GM12892 (cell line): ENCODE measurements at places on chromosomes 2 and 18.
A peak's percentile ranks its signal among the peaks of the same experiment; 100 is the strongest.

- no peak for DNase-seq
These were observed 14.7 kb upstream of the SP3 start for GRCh38 chr2:173979751-173980351.

- DNase-seq, result no peak
These were observed 282.4 kb upstream of the THSD7B start for GRCh38 chr2:136482966-136483365.

GRCh38 chr2:164757934-164758695 lies 83.5 kb downstream of the COBLL1 start:
- DNase-seq, result no peak

DNA sequence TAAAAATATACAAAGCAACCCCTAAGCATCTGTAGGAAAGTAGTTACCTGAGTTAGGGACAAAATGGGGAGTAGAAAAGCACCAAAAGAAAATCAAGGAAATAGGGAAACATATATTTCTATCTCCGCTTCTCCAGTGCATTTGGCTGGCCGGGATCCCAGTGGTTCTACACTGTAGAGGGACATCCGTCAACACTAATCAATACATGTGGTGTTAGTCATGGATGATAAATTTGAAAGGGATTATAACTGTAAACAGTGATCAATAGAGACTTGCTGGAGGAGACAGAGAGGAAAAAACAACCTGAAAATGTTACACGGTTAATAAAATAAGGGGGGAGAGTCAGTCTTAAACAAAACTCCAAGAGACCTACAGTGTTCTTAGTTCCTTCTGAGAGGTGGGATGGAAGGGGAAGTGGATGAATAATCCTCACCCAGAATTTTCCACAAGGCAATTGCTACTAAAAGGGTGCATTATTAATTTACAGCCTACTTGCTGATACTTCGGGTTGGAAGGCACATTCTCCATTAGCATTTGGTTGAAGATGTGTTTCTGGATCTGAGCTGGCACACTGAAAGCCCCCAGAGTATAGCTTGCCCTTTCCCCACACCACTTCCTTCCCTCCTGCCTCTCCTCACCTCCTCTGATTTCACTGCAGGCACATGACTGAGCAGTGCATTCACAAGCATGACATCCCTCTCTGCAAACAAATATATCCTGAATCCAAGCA lies 530.0 kb downstream of the BCL11A start:
- no peak for DNase-seq

DNA sequence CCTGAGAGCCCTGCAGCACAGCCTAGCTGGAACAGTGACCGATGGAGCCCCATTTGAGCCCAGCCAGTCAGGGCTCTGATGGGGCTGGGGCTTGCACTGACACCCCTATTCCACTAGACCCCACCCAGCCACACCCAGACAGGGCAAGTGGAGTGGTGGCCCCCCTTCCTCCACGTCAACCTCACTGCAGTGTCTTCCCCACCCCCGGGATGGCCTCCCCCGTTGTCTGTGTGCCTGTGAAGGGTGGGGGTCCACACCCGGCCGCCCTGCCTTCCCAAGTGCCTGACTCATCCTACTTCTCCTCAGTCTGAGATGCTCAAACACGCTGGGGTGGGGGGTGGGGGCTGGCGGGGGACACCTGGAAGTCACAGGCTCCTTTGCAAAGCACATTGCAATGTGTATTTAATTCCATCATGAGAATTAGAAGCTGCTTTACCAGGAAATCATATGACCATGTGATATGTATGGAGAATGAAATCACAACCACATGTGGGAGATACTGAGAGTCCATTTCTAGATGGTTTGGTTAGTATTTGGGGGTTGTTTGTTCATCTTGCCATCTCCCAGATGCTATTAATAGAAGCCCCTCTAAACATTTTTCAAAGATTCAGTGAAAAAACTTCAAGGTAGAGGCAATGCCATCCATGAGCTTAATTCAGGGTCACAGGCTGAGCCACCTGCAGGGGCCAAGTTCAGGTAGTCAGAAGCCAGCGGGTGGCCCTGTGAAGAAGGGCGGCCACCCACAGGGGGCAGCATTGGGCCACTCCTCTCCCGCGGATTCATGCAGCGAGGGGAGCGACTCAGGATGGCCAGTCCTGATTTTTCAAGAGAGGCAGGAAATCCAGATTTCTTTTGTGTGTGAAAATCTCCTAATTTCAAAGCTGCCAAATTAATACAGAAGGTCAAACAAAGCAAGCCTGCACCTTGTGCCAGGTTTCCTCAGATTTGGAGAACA lies 22.7 kb upstream of the GMPPA start:
- peak; percentile 57 for DNase-seq

DNA sequence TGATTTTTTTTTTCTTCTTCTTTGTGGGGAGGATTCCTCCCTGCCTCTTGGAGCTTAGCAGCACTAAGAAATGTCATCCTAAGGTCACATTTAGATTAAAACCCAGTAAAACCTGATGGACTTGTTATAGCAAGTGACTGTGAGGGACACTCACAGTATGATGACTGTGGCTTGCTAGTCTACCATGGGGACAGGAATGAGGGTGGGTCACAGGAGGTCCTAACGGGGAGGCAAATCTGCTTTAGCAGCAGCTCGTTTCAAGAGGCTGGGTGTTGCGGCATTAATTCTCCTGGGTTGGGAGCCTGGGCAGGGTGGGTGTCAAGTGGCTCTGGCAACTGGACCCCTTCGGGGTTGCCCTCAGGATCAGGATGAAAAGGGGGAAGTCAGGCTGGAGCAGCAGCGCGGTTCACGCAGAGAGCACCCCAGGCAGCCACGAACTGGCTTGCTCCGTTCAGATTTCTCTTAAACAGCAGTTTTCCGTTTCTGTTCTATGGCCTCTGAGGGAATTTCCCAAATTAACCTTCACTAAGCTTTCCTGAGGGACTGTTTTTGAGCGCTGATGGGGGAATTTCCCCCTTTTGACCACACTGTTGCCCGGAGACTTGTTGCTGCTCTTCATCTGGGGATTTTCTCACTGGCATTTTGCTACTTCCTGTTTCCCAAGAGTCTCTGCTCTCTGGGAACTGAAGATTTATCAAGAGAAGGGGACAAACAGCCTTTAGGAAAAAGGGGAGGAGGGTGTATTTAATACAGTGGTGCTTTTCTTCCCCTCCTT lies 59.8 kb upstream of the PELI1 start:
- DNase-seq, result no peak

DNA sequence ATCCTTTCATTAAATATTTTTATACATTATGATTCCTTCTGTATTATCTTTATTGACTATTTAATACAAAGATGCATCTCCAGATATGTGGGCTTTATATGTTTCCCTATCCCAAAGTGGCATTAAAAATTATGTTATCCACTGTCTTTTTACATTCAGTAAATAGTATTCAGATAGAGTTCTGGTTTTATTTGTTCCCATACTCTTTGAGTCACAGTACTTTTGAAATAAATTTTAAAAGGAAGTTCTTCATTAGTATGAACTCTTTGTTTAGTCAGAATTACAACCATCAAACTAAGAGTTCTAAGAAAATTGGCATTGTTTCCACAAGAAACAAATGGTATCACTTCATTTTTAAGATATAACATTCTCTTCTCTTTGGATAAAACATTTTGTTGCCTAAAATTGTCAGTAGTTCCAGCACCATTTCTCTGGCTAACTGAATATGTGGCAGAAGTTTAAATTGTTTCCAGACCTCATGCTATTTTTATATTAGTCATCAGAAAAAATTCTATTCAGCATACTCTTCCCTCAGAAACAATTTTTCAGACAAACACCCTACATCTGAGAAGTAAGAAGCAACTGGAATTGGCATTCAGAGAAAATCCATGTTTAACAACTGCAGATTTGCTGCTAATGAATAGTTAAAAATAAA lies 88.5 kb upstream of the COL5A2 start:
- no peak for DNase-seq

DNA sequence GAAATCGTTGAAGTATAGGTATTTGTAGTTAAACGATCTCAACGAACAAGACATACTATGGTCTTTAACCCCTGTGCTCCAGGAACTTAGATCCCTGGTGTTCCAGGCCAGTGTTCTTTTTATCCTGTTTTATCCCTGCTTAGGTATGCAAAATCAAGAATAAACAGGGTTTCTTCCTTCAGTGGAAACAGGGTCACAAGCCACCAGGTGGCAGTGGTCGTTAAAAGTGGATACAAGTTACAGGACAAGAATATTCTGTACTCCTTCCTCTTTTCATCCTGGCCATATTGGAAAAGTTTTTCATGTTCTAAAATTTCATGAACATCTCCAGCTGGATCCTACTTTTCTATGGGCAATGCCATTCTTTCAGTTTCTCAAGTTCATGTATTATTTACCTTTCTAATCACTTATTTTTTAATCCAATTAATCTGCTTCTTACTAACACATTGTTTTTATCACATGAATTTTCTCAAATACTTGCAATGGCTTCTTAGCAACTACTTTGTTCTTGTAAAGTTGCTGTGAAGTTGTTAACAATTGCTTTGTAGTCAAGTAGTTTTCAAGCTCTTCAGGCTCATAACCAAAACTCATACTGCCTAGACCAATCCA lies 16.4 kb upstream of the HNMT start:
- DNase-seq, result no peak

GRCh38 chr2:239234191-239235175 lies 166.3 kb downstream of the HDAC4 start:
- no peak for DNase-seq

GRCh38 chr18:210733-211132 lies 52.4 kb downstream of the USP14 start:
- DNase-seq, result no peak

GRCh38 chr18:52312346-52312745 lies 27.7 kb upstream of the DCC start:
- no peak for DNase-seq

GRCh38 chr2:37708146-37708545 lies 36.7 kb upstream of the CDC42EP3 start:
- DNase-seq, result no peak

DNA sequence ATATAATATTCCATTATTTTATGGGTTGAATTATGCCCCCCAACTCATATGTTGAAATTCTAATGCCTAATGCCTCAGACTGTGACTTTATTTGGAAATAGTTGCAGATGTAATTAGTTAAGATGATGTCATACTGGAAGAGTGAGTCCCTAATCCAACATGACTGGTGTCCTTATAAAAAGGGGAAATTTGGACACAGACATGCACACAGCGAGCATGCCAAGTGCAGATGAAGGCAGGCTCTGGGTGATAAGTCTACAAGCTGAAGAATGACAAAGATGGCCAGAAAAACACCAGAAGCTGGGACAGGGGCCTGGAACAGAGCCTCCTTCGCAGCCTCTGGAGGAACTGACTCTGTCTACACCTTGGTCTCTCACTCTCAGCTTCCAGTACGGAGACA lies 10.0 kb upstream of the ASAP2 start:
- DNase-seq, result no peak

DNA sequence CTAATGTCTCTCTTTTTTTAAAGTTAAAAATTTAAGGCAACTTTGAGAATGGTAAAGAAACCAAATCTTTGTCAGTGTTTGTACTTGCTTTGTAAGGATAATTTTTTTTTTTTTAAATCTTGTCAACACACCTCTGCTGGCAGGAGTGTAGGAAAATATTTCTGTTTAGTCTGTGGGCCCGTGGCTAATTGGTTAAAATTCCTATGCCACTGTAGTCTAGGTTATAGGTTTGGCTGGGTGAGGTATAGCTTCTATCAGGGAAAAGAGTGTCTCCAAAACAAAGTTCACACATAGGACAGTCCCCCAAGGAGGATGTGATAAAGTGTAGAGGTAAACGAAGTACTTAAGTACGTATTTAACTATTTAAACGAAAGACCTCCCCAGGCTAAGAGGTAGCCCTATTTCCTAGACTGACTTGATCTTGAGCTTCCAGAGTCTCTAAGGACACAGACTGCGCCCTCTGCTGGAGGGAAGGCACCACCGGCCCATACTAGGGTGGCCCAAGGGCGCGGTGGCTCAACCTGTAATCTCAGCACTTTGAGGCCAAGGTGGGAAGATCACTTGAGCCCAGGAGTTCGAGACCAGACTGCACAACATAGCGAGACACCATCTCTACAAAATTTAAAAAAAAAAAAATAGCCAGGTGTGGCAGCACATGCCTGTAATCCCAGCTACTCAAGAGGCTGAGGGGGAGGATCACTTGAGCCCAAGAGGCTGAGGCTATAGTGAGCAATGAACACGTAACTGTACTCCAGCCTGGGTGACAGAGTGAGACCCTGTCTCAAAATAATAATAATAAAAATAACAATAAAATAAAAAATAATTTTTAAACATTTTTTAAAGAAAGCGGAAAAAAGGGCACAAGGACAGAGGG lies 8.9 kb downstream of the TEX44 start:
- peak; percentile 68 for DNase-seq

DNA sequence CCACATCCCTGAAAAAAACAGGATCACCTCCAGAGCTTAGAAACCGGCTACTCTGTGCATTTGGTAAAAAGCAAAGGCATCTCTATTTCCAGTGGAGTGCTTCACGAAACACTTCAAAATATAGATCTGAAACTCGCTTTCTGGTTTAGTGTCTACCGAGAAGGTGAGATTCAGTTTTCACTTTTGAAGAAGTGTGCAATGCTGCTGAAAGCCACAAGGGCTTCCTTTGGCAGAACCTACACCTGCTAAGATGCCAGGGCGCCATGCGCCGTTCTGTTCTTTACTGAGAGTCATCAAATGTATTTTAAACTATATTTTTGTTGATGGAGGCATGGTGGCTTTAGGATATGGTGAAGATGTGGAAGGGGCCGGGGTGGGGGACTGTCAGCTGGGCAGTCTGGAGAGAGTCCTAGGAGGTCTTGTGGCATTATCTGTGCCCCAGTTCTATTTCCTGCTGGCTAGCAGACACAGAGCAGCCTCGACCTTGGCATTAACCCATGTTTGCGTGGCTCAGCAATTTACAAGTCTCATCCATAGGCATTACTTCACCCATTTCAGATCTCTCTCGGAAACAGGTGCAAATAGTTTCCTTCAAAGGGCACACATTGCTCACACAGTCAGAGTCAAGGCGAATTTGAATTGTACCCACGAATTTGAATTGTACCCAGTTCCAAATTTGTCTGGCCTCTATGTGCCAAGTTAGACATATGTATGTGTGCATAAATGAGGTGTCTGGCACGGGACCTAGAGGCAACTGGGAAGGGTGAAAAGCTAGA lies 46.7 kb upstream of the KCNF1 start:
- peak; percentile 36 for DNase-seq

DNA sequence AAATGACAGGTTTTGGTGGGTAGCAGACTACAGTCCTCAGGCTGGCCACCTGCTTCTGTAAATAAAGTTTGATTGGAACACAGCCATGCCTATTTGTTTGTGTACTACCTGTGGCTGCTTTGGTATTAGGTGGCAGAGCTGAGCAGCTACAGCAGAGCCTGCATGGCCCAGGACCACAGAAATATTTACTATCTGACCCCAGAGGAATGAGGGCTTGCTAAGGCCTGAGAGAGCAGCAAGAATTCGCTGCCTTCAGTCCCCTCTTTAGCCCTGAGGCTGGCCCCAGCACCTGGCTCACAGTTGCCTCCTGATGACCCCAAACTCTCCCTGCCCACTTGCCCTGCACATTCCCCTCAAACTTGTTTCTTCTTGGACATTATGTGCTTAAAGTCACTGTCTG lies 32.5 kb downstream of the POLR1A start:
- DNase-seq, result no peak
